ENCODE measurements at places on chromosomes 5 and 9. TPM values are rescaled to one million over a fixed set of nuclear protein-coding genes. Genes with fewer than 3 reads are reported as not detected.

TAF1L gene
- total RNA-seq, result not detected

DNA sequence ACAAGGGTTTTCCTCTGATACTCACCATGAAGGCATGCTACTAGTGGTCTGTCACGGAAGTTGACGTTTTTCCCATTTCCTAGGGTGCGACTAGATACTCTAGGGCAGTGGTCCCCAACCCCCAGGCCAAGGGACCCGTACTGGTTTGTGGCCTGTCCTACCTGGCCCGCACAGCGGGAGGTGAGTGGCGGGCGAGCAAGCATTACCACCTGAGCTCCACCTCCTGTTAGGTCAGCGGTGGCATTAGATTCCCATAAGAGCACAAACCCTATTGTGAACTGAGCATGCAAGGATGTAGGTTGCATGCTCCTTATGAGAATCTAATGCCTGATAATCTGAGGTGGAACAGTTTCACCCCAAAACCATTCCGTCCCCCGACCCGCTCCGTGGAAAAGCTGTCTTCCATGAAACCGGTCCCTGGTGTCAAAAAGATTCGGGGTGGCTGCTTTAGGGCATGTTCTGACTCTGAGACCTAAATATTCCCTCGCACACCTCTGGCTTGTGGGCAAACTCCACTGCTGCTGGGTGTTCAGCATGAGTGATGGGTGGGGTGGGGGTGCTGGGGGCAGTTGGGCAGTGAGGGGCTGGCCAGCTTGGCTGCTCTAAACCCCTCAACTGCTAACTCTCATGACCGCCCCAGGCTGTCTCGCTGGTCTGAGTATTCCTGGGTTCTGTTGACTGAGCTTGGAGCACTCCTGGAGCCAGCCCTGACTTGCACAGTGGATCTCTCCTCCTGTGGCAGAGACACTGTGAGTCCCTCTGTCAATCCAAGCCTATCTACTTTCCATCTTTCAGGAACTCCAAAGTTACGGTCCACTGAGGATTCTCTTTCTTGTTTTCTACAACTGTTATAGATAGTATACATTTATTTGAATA is 78.3 kb upstream of the NEK6 start:
- H3K27ac ChIP-seq, result no peak overlapping the region
- no peak for DNase-seq
- no peaks in the 10 kb centered on the region for H3K36me3 ChIP-seq

DNA sequence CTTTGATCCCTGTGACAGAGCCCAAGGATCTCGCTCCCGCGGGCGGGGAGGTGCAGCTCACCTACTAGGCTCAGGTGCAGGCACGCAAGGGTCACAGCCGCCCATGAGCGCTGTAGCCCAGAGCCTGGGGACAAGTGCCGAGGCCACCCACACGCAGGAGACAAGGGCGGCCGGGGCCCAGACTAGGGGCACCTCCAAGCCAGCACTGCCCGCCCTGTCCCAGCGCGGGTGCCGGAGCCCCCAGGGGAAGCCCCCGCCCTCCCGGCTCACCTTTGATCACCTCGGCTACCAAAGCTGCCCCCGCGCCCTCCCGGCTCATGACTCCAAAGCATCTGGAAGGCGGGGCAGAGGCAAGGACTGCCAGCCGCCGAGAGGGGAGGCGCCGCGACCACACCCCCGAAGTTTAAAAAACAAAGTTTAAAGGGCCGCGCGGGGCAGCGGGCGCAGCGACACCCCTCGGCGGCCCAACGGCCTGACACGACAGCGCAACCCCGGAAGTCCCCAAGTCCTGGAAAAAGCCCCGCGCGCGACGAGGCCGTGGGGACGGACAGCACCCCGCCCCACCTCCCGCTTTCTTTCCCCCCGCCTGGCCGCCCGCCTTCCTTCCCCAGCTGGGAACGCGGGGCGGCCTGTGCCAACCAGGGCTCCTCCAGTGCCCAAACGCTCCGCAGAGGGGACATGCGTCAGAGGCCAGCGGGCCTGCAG is 53.0 kb downstream of the CDC14B start:
- no peaks in the 10 kb centered on the region for H3K36me3 ChIP-seq
- peaks cover 13% of the 10 kb centered on the region for H3K4me1 ChIP-seq
- peak overlapping the region; percentile 78 for H3K4me3 ChIP-seq
- DNase-seq, result peak; percentile 47

BTNL9 gene
- not detected for total RNA-seq

ZFP37 gene
- total RNA-seq, result 8.4 TPM

SREK1 gene
- 91.1 TPM for total RNA-seq

GRCh38 chr9:35783418-35783817 is 8.0 kb upstream of the NPR2 start:
- no peak overlapping the region for H3K27ac ChIP-seq
- DNase-seq, result no peak
- H3K27me3 ChIP-seq, result no peaks in the 10 kb centered on the region
- peaks cover 11% of the 10 kb centered on the region for H3K36me3 ChIP-seq

GRCh38 chr5:28014779-28015178 is 976.4 kb upstream of the CDH9 start:
- H3K27me3 ChIP-seq, result no peaks in the 10 kb centered on the region
- peaks cover 26% of the 10 kb centered on the region for H3K36me3 ChIP-seq
- no peaks in the 10 kb centered on the region for H3K4me1 ChIP-seq
- H3K27ac ChIP-seq, result no peak overlapping the region

- H3K27ac ChIP-seq, result no peak overlapping the region
- H3K27me3 ChIP-seq, result no peaks in the 10 kb centered on the region
- H3K4me3 ChIP-seq, result no peak overlapping the region
- H3K4me1 ChIP-seq, result peaks cover 16% of the 10 kb centered on the region
These were observed 172.8 kb downstream of the RFK start for GRCh38 chr9:76221423-76221822.

GRCh38 chr9:127837346-127837745 is 17.1 kb downstream of the ENG start:
- H3K36me3 ChIP-seq, result no peaks in the 10 kb centered on the region
- H3K27me3 ChIP-seq, result no peaks in the 10 kb centered on the region
- no peak overlapping the region for H3K27ac ChIP-seq
- H3K4me3 ChIP-seq, result no peak overlapping the region

DNA sequence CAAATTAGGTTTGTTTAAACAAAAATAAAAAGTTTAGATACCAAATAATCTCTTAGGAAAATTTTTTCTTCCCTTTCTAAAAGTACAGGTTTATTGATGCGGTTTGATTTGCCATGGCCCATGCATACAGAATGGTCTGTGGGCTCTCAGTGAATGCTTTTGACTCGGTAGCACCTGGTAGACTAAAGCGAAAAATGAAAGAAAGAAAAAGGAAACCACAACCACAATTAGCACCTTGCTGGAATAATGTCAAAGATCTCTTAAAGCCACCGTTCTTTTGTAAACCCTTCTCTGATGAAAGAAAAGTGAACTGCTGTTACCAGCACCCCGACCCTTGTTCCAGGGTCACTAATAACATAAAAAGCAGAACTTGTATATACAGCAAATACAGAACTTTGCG is 157.9 kb downstream of the NFIB start:
- H3K27ac ChIP-seq, result no peak overlapping the region
- H3K36me3 ChIP-seq, result no peaks in the 10 kb centered on the region

DNA sequence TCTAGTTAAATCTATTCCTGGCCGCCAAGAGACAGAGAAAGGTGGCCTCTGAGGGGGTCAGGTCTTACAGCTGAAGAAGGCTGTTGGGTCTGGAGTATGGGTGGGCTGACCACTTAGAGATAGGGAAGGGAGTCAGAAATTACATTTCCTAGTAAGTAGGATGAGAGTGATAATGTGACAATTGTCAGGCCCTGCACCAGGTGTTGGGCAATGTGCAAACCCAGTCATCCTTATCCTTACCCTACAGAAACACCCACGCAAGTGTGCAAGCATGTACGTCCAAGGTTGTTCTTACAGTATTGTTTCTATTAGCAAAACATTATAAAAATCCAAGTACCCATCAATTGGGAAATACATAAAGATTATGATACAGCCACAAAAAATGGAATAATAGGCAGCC is 9.5 kb downstream of the SPAAR start:
- no peak for DNase-seq
- H3K36me3 ChIP-seq, result no peaks in the 10 kb centered on the region
- H3K27me3 ChIP-seq, result no peaks in the 10 kb centered on the region
- no peak overlapping the region for H3K27ac ChIP-seq

Data from neural crest cell (in vitro differentiated cells).